H9 (cell line): ENCODE measurements at places on chromosomes 5 and 9. TPM values are rescaled to one million over a fixed set of nuclear protein-coding genes. Genes with fewer than 3 reads are reported as not detected.

DNA sequence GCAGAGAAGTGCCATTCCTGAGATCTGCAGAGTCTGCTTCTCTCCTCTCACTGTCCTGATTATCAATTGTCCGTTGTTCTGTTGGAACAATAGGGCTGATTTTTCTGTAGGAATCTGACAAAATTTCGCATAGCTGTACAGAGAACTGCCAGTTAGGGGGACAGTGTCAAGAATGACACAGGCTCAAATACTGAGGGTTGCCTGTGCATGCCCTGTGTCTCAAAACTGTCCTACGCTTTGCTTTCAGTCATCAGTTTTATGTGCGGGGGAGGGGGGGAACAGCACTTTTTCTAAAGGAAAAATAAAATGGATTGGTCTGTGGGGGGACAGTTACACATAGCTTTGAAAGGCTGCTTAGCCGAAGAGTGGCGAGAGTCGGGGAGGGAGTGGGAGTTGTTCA, 248.6 kb downstream of the PDZD2 start:
- no peak for DNase-seq

DNA sequence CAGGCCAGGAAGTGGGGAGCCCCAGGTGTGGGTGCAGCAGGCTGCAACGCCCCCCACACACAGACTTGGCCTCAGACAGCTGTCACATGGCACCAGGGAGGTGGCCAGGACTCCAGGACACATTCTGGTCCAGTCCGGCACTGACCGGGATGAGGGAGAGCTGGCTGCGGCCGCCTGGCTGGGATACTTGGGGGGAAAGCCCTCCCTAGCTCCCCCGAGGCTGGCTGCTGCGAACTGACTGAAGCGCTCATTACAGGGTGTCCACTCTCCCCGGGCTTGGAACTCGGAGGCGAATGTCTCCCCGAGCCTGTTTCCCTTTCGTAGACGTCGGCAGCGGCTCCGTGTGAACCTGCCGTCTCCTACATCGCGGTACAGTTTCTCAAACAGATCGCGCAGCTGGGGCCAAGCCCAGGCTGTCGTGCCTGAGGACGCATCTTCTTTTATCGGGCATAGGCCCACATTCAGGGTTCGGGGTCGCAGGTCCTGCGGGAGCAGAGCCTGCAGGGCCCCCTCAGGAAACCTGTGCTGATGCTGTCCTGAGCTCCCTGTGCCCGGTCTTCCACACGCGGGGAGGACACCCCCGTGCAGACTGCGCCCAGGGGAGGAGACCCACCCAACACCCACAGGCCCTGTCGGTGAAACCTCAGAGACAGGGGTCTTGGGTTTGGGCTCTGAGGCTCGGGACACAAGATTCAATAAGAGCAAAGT, 19.8 kb downstream of the NACC2 start:
- peak; percentile 28 for DNase-seq

DNA sequence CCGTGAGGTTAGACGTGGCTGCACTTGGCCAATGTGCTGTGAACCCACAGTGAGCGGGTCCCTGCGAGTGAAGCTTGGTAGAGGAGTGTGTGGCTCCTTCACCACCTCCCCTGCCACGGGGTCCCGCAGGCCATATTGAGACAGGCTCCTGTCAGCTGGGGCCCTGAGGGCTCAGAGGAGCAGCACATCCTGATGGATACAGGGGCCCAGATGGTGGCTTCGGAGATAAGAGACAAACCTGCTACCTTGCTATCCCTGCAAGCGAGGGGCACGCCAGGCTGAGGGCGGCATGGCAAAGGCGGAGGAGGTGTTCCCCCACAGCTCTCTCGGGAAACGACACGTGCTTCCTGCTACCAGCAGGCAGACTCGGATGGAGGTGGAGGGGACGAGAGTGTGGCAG, 33.1 kb downstream of the SLC6A3 start:
- no peak for DNase-seq

DPYSL3 gene
- 510 and 515 TPM in 2 replicates for total RNA-seq

HAPLN1 gene
- total RNA-seq, result 0.22 and 0.72 TPM in 2 replicates

DNA sequence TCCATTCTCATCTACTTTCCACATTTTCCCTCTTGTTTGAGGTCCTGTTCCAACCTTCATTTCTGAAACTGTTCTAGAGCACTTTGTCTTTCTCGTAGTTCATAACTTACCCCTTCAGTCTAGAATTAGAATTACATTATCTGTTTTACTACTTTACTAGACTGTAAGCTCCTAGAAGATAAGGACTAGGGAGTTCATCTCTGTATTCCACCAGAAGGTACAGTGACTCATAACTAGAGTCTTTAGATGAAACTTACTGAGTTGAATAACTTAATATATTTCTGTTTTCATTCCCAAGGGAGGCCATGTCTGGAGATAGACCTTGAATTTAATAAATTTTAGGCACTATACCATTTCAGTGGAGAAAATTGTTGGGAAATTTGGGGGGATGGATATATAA, 38.7 kb downstream of the G3BP1 start:
- DNase-seq, result no peak

FANCG gene
- 86.9 and 88.0 TPM in 2 replicates for total RNA-seq

DNA sequence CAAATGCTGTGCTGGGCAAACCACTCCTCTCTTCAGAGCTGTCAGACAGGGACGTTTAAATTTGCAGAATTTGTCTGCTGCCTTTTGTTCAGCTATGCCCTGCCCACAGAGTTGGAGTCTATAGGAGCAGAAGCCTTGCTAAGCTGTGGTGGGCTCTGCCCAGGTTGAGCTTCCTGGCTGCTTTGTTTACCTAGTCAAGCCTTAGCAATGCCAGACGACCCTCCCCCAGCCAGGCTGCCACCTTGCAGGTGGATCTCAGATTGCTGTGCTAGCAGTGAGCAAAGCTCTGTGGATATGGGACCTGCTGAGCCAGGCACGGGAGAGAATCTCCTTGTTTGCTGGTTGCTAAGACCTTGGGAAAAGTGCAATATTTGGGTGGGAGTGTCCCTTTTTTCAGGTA, 314.9 kb downstream of the NNT start:
- no peak for DNase-seq

PLCXD3 gene
- total RNA-seq, result not detected in 2 replicates

DNA sequence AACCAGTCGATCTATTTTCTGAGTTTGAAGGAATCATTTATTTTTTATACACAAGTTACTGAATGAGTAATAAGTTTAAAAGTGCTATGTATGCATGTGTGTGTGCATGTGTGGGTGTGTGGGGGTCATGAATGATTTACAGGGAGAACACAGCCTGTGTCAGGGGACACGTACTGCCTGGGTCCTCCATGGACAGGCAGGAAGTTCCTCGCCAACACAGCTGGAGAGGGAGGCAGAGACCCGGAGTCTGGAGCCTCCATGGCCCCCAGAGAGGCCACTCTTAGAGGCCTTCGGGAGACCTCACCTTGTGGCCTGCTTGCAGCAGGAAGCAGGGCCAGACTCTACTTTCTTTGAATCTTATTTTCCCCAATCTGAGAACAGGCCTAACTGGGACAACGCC, 144.7 kb downstream of the GABBR2 start:
- no peak for DNase-seq

DNA sequence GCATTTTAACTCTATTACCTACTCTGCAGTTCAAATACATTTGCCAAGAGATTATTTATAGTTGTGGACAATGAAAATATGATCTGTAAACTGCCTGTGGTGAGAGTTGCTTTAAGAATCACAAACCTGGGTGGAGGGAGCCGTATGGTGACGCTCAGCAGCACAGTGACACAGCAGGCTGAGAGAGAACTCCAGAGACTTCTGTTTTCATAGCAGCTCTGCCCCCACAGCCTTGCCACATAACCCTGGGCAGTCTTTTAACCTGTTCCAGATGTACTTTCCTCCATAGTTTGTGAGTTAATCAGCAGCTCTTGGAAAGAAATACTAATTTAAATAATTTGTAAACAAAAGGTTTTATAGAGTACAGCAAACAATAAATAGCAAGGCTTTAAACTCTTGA, 450.5 kb downstream of the ELAVL2 start:
- no peak for DNase-seq

TTC39B gene
- 8.1 and 8.2 TPM in 2 replicates for total RNA-seq

- DNase-seq, result no peak
These were observed 14.8 kb downstream of the RBM27 start for GRCh38 chr5:146218168-146218567.

DNA sequence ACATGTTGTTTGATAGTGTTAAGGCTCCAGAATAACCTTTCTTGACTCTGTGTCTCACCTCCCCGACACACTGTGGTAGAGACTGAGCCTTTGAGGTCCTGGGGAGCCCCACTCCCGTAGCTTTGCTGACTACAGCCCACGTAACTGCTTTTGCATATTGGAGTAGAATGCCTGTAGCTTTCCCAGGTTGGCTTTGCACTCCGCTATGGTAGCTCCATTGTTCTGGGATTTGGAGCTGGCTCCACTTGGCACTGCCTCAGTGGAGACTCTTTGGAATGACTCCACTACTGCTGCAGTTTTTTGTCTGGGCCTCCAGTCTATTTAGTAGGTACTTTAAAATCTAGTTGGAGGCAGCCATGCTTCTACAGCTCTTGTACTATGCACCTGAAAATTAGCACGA, 56.2 kb upstream of the ANXA1 start:
- DNase-seq, result no peak

PDE8B gene
- 0.07 TPM in 1 of 2 replicates, not detected in the other for total RNA-seq

DNA sequence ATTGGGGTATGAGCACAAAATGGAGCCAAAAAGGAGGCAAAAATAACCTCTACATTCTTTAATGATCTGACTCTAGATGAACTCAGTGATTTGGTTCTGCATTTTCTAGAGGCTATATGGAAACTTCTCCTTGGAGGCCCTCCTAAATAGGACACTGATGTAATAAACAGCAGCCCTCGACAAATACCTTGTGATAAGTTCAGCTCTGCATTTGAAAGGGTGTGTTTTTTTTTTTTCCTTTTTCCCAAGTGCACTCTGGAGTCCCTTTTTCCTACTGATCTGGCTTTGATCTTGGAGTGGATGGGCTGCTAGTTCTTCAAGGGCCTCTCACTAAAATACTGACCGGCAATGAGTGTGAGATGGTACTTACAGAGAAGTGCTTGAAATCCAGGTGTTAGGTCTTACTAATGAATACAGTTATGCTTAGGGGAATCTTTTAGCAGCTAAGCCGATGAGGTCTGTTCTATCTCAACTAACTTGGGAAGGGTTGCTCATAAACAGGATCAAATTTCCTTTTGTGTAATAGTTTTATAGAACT, 161.7 kb downstream of the MAST4 start:
- DNase-seq, result no peak

DNA sequence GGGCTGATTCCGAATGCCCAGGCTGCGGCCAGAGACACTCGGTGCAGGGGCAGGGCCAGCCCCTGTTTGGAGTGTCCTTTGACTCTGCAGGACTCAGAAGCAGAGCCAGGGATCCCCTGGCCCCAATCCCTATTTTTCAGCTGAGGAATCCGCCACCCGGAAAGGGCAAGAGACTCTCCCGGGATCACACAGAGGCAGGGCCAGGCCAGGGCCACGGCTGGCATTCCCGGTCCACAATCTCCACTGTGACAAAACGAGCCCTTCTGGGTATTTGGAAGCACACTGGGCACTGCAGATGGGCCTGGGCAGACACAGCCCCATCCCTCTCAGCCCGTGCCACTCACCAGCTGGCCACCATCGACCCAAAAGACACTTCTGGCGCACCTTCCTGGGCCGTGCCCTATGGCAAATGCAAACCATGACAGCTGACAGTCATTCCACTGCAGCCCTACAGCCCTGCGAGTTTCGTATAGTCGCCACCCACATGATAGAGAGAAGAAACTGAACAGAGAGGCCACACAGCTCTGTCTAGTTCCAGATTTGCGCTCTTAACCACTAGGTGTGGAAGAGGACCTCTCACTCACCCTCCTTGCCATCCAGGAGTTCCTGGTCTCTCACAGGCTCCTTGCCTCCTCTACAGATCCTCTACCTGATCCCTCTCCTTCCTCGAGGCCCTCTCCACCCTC, 13.3 kb downstream of the NR5A1 start:
- no peak for DNase-seq

GRCh38 chr9:101333926-101334702, 50.7 kb downstream of the BAAT start:
- DNase-seq, result no peak

HEMGN gene
- not detected in 2 replicates for total RNA-seq

DNA sequence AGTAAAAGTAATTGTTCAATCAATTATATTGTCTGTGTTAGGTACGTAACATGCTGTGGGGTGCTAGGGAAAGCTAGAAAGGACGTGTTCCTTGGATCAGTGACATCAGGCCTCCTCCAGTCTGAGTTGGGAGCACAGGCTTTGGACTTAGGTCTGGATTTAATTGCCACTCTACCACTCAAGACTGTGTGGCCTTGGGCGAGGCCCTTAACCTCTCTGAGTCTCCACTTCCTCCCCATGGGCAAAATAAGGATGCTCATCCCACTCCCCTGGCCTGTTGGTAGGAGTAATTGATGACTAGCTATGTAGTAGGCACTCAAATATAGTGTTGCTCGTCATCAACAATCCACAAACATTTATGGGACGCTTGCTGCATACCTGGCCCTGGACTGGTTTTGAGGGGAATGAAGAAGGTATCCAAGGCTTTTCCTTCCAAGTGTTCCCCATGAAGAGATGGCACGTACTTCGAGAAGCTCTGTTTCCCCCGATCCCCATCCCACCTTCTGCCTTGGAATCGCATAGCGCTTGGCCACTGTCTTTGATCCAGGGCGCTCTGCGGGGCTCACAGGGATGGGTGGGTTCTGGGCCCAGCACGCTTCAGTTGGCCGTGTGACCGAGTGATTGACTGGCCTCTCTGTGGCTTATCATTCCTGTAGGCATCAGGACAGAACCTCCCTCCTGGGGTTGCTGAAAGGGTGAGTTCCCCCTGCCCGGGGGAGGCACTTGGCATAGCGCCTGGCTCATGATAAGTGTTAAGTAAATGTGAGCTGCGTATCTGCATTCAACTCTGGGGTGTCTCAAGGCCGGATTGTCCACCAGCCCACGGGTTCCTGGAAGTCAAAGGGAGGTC, 8.1 kb downstream of the FGF18 start:
- peak; percentile 17 for DNase-seq

DNA sequence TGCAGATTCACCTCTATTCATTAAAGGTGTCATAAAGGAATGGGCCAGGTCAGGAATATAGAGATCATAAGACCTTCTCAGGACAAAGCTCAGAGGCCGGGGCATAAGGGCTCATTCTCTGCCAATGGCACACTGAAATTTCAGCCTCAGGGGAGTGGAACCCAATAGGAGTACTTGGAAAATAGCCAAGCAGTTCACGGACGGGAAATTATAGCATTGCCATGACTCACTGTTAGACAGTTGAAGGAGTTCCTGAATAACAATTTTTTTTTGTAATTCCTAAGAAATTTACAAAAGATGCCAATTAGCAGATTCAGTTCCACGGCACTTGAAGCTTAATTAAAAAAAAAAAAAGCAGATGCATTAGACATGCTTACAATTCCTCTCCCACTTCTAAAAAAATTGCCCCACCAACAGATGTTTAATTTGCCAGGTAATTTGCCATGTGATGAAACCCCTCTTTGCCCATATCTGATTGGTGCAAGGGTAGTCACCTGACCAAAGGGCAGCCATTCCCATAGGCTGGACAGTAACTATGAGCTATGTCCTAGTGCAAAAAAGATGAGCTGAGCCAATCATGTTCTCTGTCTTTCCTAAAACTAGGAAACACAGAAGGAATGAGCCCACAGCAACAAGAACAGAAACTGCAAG, 58.6 kb downstream of the PTCD2 start:
- DNase-seq, result no peak

C5orf63 gene
- 0.55 and 1.2 TPM in 2 replicates for total RNA-seq

- no peak for DNase-seq
These were observed 36.2 kb downstream of the FBXL17 start for GRCh38 chr5:108345541-108346171.

- DNase-seq, result no peak
These were observed 30.6 kb downstream of the NKX2-5 start for GRCh38 chr5:173204185-173204979.

- no peak for DNase-seq
These were observed 55.0 kb upstream of the IER5L start for GRCh38 chr9:129232839-129233591.
